Fibroblast of villous mesenchyme (primary cell): ENCODE measurements at places on chromosomes 3 and 15. TPM values are rescaled to one million over a fixed set of nuclear protein-coding genes. Genes with fewer than 3 reads are reported as not detected.

The TTC23 gene
- total RNA-seq: 20.9 and 28.5 TPM in 2 replicates

The SMCO1 gene
- total RNA-seq: under 0.01 TPM in 1 of 2 replicates, not detected in the other

The HHLA2 gene
- total RNA-seq: not detected in 2 replicates

The TEX55 gene
- total RNA-seq: not detected in 2 replicates

The MELTF gene
- 4.7 and 5.2 TPM in 2 replicates for total RNA-seq

The PLSCR2 gene
- 0.43 TPM in 1 of 2 replicates, not detected in the other for total RNA-seq

The SSUH2 gene
- 0.32 TPM in 1 of 2 replicates, not detected in the other for total RNA-seq

The GOLGA6D gene
- total RNA-seq: not detected in 2 replicates

The RTP3 gene
- 0.43 TPM in 1 of 2 replicates, not detected in the other for total RNA-seq

The MKRN2OS gene
- total RNA-seq: not detected in 2 replicates

The SLC12A1 gene
- total RNA-seq: not detected in 2 replicates

The LMCD1 gene
- 95.0 and 170 TPM in 2 replicates for total RNA-seq

The CAPN3 gene
- 0.64 and 2.6 TPM in 2 replicates for total RNA-seq

The FBLN2 gene
- 30.2 and 50.6 TPM in 2 replicates for total RNA-seq

The FETUB gene
- not detected in 2 replicates for total RNA-seq
